ENCODE measurements at places on chromosomes 5 and 9.
A peak's percentile ranks its signal among the peaks of the same experiment; 100 is the strongest.

DNA sequence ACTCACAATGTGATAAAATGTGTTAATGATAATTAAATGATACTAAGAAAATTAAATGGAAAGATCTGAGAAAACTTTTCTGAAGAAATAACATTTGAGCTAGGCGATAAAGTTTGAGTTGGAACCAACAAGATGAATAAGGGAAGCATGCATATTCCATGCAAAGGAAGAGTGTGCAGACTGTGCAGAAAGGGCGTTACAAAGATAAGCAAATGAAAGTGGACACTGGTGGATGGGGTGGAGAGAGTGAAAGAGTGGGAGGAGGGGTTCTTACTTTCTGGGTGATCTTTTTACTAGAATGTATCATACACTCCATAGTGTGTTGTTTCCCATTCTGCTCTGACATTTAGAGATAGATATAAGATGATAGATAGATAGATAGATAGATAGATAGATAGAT, 138.7 kb downstream of the HTR1A start:
- DNase-seq: no peak

- DNase-seq: no peak
Measured at GRCh38 chr9:89821081-89821480, 216.3 kb downstream of the GADD45G start.

- peak; percentile 24 for DNase-seq
Measured at GRCh38 chr5:66840511-66841013, 244.4 kb downstream of the MAST4 start.

DNA sequence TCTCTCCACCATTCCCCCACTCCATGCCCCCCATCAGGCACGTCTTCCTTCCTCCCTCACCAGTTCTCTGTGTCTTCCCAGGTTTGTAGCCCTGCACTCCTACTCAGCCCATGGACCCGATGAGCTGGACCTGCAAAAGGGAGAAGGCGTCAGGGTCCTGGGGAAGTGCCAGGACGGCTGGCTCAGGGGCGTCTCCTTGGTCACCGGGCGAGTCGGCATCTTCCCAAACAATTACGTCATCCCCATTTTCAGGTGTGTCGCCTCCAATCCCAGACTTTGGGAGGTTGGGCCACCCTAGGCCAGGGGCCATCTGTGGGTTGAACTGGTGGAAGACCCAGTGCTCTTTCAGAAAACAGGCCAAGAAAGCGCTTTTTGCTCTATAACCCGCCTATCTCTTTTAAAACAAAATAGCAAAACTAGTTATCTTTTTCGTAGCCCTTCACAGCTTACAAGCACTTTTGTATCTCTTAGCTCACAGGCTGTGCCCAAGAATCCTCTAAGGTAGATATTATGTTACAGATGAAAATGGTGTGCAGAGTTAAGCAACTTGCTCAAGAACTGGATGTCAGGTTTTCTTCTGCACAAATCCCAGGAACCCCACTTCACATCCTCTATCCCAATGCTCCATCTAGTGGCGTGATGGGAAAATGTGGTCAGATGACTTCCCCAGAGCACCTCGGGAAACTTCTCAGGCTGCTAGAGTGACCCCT, 56.2 kb downstream of the PLAC8L1 start:
- DNase-seq: peak; percentile 12

- no peak for DNase-seq
Measured at GRCh38 chr9:86809151-86809550, 138.2 kb downstream of the GAS1 start.

DNA sequence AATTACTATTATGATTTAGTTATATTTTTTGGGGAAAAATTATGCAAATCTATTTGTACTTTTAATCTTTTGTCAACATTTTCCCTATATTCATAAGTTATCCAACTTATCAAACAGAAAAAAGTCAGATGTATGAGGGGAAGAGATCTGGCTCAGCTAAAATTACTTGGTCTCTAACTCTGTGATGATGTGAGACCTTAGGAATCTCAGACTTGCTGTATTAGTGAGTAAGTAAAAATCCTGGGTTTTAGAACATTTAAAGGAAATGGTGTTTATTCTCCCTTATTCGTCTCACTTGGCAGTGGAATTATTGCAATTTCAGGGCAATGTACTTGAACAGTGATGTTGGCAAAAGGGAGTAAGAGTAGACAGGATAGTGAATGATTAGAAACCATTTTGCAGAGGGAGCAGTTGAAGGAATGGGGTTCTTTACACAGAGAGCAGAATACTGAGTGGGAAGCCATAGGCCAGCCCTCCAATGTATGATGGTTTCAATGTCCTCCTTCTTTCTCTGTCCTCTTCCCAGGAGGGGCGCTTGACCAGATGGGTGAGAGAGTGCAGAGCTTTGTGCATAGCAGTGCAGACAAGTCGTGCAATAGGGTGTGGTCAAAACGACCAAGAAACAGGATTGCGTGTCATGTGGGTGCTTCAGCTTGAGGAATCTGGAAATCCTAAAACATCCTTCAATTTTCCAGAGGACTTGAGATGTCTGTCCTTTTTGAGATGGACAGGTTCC, 91.7 kb downstream of the TENT4A start:
- DNase-seq: no peak

- DNase-seq: no peak
Measured at GRCh38 chr9:37801287-37801850, 772 bp downstream of the DCAF10 start.

- no peak for DNase-seq
Measured at GRCh38 chr5:61004448-61004847, 59.4 kb downstream of the NDUFAF2 start.

Data from stimulated activated CD4-positive, alpha-beta T cell treated with anti-CD3 and anti-CD28 coated beads, Interleukin-15, amount 100 ng/mL, for 48 hours (primary cell).